ENCODE measurements at places on chromosomes 7 and 10.

GRCh38 chr7:150945171-150945852, 32.8 kb downstream of the KCNH2 start:
- DNase-seq, result no peak

- no peak for DNase-seq
Observed at GRCh38 chr7:26169271-26169670, 17.3 kb downstream of the NFE2L3 start.

GRCh38 chr7:20312562-20312961, 18.1 kb upstream of the ITGB8 start:
- DNase-seq, result no peak

- no peak for DNase-seq
Observed at GRCh38 chr7:130954918-130955564, 221.0 kb upstream of the KLF14 start.

GRCh38 chr10:49410365-49411074, 14.6 kb upstream of the DRGX start:
- no peak for DNase-seq

- DNase-seq, result no peak
Observed at GRCh38 chr10:44578271-44578670, 193.4 kb upstream of the CXCL12 start.

- no peak for DNase-seq
Observed at GRCh38 chr10:111725050-111725449, 458.5 kb downstream of the GPAM start.

DNA sequence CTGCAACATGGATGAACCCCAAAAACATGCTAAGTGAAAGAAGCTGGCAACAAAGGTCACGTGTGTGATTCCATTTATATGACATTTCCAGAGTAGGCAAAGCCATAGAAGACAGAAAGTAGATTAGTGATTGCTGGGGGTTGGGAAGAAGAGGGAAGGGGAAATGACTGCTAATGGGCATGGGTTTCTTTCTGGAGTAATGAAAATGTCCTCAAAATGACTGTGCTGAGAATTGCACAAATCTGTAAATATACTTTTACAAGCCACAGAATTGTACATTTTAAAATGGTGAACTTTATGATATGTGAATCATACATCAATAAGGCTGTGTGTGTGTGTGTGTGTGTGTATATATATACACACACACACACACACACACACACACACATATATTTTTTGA, 15.8 kb downstream of the MMS19 start:
- DNase-seq, result no peak

DNA sequence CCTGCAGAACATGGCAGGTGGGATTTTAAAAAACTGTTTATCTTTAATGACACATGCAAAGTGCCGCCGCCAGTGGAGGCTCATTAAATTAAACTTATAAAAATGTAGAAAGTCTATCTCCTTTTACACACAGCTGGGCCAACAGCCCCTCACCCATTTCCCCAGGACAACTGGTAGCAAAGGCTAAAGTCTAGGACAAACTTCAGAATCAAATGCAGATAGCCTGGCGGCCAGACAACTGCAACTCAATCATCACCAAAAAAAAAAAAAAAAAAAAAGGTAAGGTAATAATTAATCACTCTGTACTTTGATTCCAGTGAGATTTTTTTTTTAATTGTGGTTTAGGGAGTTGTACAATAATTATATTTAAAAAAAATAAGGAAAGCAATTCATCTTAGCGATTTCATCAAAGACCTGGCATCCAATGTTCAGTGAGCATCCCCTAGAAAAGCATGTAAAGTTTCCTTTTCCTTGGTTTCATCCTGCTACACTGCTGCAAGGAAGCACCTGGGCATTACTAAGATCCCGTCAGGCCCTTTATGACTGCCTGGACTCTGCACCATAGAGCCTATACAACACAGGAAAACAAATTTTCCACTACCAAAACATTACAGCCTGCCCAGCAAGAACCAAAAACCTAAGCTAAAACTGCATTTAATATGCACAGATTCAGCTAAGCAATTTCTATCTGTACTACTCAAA, 98.5 kb downstream of the GRB10 start:
- no peak for DNase-seq

DNA sequence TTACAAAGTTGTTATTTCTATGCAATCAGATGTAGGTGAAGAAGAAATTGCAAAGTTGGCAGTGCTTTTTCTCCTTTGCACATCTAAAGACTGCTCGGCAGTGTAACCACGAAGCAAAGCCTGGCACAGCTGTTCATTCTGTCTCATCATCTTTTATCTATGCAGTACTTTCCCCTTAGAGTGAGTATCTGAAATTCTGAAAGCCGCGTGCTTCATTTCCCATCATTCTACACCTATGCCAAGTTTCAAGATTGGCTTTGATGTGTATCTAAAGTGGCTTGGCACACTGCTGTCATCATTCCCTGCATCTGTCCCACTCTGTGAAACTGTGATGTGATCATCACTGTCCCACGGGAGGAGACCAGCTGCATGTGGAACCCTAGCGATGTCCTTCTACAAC, 15.2 kb downstream of the SOSTDC1 start:
- no peak for DNase-seq

DNA sequence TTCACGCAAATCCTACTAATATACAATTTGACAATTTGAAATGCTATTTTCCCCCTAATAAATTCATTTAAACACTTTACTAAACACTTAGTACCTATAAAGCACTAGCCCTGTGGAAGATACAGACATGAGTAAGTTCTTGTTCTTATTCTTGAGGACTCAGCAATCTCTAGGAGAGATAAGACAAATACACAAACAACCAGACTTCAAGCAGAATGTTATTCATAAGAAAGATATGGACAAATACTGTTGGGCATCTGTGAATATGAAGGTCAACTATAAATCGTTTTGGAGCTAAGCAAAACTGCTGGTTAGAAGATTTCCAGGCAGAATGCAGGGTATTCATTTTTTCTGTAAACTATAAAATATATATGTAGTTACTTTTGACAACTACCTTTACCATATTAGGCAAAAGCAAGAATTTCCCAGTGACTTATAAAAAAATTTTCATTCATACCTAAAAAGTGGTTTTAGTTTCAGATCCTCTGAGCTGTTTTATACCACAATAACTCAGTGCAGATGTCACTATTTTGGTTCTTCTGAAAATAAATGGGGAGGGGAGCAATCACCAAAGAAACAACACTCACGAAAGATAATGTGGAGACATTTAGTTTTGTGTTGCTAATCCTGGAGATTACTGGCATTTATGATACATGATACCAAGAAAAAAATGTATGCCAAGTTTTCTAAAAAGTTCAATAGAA, 3.8 kb downstream of the VPS41 start:
- DNase-seq, result peak; percentile 28

- DNase-seq, result no peak
Observed at GRCh38 chr10:130615457-130615856, 479.3 kb downstream of the GLRX3 start.

- no peak for DNase-seq
Observed at GRCh38 chr10:60414111-60414510, 24.4 kb upstream of the ANK3 start.

GRCh38 chr10:74641659-74642058, 184.7 kb upstream of the KAT6B start:
- no peak for DNase-seq

DNA sequence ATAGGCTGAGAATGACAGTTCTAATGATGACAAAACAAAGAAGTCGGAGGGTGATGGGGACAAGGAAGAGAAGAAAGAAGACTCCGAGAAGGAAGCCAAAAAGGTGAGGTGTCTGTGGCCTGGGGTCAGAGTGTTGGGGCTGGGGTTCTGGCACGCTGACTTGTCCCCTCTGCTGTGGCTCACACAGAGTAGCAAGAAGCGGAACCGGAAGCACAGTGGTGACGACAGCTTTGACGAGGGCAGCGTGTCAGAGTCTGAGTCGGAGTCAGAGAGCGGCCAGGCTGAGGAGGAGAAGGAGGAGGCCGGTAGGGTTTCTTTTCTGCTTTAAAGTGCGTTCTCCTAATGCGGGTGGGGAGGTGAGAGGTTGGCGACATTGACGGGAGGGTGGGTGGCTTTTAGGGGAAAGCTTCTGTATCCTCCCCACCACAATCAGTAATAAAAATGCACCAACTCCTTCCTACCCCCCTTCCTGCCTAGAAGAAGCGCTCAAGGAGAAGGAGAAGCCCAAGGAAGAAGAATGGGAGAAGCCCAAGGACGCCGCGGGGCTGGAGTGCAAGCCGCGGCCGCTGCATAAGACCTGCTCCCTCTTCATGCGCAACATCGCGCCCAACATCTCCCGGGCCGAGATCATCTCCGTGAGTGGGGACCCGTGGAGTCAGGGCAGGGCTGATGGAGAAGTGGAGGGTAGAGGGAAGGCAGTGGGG, 4.6 kb downstream of the UFSP1 start:
- no peak for DNase-seq

DNA sequence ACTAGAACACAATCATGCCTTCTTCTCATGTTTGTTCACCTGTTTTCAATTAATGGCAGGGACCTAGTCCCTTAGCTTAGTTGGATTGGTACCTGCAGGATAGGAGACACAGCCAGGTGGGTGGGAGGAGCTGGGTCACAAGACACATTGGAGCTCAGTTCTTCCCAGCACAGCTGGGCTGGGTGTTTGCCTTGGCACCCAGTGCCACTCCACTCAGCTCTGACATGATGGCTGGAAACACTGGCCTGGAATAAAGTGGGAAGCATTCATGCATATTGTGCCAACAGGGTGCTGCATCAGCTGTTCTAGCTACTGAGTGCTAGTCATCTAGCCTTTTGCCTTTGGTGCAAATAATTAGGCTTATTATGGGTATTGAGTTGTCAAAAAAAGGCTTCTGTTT, 226.1 kb downstream of the PTEN start:
- DNase-seq, result no peak

- no peak for DNase-seq
Observed at GRCh38 chr10:1292611-1293031, 236.4 kb downstream of the WDR37 start.
